ENCODE measurements at places on chromosomes 16 and 17. TPM values are rescaled to one million over a fixed set of nuclear protein-coding genes. Genes with fewer than 3 reads are reported as not detected.

Gene C16orf89
- polyA plus RNA-seq: not detected

Gene CA7
- not detected for polyA plus RNA-seq

DNA sequence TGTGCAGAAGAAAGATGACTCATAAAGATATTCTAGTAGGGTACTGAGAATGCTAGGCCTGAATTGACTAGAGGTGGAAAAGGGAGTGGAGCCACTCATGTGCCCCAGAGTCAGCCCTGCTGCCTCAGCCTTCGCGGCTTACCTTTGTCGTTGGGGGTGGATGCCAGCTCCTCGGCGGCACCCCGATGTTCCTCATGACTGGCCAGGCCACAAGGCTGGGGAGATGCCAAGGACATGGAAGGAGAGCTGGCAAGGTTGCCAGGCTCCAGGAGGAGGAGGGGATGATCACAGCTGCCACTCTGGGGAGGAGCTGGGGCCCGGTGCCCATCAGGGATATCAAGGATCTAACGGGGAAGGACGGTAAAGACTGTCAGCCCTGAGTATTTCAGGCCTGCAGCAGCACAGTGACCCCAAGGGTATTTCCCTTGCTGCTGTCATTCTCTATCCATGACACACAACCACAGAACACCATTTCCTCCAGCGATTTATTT is 9.7 kb upstream of the SLC35B1 start:
- no peak overlapping the region for H3K4me3 ChIP-seq
- H3K36me3 ChIP-seq: peaks cover 92% of the 10 kb centered on the region
- peaks cover 31% of the 10 kb centered on the region for H3K4me1 ChIP-seq
- no peaks in the 10 kb centered on the region for H3K27me3 ChIP-seq
- peak overlapping the region; percentile 70 for H3K27ac ChIP-seq
- DNase-seq: no peak

DNA sequence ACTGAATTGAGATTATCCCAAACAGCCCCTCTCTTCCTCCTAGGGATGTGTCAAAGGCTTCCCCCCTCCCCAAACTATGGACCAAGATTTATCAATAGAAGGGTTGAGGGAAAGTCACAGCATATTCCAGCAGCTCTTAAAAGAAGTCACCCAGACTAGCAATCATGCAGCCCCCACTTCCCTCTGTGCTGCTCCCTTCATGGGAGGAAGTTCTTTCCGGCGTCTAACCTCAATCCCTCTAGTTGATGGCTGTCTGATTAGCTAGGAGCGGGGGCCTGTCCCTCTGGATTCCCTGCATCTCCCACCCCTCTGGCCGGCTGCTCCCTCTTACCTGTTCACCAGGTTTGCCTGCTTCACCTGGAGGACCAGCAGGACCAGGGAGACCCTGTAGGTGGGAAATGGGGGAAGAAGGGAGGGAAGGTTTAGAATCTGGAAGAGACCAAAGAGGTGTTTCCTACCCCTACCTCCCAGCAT is 9.2 kb downstream of the COL1A1 start:
- H3K4me1 ChIP-seq: no peaks in the 10 kb centered on the region
- DNase-seq: no peak
- no peaks in the 10 kb centered on the region for H3K27me3 ChIP-seq
- no peak overlapping the region for H3K4me3 ChIP-seq
- no peaks in the 10 kb centered on the region for H3K36me3 ChIP-seq

- no peak overlapping the region for H3K27ac ChIP-seq
- H3K36me3 ChIP-seq: no peaks in the 10 kb centered on the region
- DNase-seq: no peak
- no peak overlapping the region for H3K4me3 ChIP-seq
- no peaks in the 10 kb centered on the region for H3K4me1 ChIP-seq
Observed at GRCh38 chr16:88905563-88905962, 39.1 kb upstream of the PABPN1L start.

- H3K4me1 ChIP-seq: peaks cover 57% of the 10 kb centered on the region
- no peak for DNase-seq
- no peak overlapping the region for H3K27ac ChIP-seq
- H3K36me3 ChIP-seq: no peaks in the 10 kb centered on the region
- H3K27me3 ChIP-seq: no peaks in the 10 kb centered on the region
Observed at GRCh38 chr17:73594025-73594424, 50.2 kb downstream of the SDK2 start.

GRCh38 chr17:50689956-50690886 is 17.5 kb downstream of the ANKRD40 start:
- DNase-seq: no peak
- H3K27ac ChIP-seq: no peak overlapping the region
- H3K27me3 ChIP-seq: no peaks in the 10 kb centered on the region
- no peak overlapping the region for H3K4me3 ChIP-seq

GRCh38 chr17:81131486-81132196 is 33.7 kb upstream of the PVALEF start:
- H3K36me3 ChIP-seq: no peaks in the 10 kb centered on the region
- H3K4me1 ChIP-seq: no peaks in the 10 kb centered on the region
- H3K27me3 ChIP-seq: no peaks in the 10 kb centered on the region
- DNase-seq: no peak
- H3K27ac ChIP-seq: no peak overlapping the region
- H3K4me3 ChIP-seq: no peak overlapping the region

- peaks cover 13% of the 10 kb centered on the region for H3K36me3 ChIP-seq
- peaks cover 60% of the 10 kb centered on the region for H3K4me1 ChIP-seq
- H3K4me3 ChIP-seq: peak overlapping the region; percentile 96
- no peak for DNase-seq
- peak overlapping the region; percentile 84 for H3K27ac ChIP-seq
- peaks cover 42% of the 10 kb centered on the region for H3K27me3 ChIP-seq
Observed at GRCh38 chr17:36947922-36948716, 635 bp upstream of the AATF start.

DNA sequence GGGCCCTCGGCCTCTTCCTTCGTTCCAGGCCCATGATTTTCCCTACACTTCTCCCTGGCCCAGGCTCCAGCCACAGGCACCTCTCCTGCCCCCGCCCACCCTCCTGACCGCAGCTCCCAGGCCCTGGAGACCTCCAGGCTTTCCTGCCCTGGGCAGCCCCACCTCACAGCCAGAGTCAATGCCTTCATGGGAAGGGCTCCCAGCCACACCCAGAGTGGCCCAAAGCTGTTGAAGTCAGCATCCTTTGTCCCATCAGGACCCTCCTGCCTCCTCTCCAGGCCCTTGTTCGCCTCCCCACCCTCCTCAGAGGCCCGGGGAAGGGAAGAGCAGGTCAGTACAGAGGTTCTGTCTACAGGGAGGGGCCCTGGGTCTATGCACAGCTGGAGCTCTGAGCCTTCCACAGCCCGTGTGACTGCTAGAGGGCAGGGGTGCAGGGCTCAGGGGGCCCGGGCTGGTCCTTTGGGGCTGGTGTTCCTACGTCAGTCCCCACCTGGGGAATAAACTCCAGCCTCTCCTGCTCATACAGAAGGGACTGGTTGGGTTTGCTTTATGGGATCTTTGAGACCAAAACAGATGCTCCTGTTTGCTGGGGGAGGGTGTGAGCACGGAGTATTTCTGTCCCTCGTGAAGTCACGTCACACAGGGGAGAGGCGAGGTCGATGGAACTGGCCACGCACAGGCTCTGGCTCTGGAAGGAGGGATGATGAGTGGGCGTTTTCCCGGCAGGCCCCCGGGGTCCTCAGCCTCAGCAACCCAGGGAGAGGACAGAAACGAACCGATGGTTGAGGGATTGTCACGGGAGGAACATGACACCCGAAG is 20.3 kb downstream of the TRARG1 start:
- peaks cover 27% of the 10 kb centered on the region for H3K4me1 ChIP-seq
- H3K27ac ChIP-seq: no peak overlapping the region
- DNase-seq: no peak
- no peaks in the 10 kb centered on the region for H3K27me3 ChIP-seq
- no peak overlapping the region for H3K4me3 ChIP-seq
- no peaks in the 10 kb centered on the region for H3K36me3 ChIP-seq

DNA sequence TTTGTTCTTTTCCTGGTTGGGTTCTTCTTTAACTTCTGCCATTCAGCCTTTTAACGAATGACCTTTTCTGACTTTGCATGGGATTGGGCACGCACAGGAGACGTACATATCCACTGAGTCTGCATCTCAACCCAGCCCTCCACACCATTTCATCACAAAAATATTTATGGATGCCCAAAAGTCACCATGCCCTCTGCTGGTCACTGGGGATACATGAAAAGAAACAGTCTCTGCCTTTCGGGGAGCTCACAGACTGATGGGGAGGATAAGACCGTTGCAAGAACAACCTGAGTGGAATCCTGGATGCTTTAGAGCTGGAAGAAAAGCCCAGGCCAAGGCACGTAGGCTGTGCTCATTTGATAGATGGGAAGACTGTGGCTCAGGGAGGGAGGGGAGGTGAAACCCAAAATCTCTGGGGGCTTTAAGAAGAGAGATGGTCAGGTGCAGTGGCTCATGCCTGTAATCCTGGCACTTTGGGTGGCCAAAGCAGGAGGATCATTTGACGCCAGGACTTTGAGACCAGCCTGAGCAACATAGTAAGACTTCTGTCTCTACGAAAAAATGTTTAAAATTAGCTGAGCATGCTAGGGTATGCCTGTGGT is 7.9 kb upstream of the MT2A start:
- H3K27me3 ChIP-seq: peaks cover 14% of the 10 kb centered on the region
- no peak overlapping the region for H3K27ac ChIP-seq
- peak; percentile 36 for DNase-seq
- no peaks in the 10 kb centered on the region for H3K4me1 ChIP-seq
